Activated CD8-positive, alpha-beta memory T cell treated with anti-CD3 and anti-CD28 coated beads for 1 hour (primary cell): ENCODE measurements at places on chromosomes 3 and 15.

DNA sequence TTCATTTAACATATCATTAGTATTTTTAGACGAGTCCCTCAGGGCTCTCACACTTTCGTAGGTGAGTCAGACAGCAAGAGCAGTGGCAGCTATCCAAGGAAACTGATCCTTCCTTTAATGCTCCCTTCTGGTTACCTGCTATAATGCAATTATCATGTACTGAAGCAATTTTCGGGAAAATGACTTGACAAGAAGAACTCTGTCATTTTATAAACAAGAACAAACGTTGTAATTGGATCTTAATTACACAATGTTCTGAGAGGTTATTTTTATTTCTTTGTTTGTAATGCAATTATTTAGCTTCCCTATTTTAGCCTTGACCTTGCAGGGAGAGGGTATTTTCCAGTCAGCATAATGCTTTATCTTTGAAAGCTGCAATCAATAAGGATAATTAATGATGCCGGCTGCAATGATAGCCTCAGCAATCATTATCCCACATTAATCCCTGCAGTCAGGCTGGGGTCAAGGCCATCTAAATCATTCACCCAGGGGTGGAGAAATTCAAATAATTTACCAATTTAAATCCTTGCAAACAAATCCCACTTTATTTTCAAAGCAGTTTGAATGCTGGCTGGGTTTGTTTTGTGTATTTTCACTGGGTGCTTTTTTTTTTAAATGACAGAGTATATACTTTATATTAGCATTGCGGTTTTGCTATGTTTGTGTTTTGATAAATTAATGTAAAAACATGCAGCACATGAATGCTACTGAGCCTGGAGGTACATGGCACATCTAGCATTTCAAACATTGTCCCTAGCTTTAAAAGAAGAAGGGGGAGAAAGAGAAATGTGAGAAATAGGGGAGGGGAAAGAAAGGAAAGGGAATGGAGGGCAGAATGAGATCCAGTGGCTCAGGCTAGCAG, 249.9 kb downstream of the SHOX2 start:
- DNase-seq, result no peak

DNA sequence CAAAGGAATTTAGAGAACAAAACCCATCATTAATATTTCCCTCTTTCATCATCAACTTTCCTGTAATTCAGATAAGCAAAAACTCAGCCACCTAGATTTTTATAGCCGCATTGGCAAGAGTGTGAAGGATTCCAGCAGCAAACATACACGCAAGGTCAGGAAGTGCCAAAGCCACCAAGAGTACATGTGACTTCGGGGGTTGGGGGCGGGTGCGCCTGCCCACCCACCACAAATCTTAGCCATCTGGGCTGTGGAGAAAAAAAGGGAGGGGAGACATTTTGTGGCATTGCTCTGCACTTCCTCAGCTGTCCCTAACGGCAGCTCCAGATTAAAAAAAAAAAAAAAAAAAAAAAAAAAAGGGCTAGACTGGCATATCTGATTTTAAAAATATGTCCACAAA, 148.4 kb downstream of the TNIK start:
- DNase-seq, result no peak

DNA sequence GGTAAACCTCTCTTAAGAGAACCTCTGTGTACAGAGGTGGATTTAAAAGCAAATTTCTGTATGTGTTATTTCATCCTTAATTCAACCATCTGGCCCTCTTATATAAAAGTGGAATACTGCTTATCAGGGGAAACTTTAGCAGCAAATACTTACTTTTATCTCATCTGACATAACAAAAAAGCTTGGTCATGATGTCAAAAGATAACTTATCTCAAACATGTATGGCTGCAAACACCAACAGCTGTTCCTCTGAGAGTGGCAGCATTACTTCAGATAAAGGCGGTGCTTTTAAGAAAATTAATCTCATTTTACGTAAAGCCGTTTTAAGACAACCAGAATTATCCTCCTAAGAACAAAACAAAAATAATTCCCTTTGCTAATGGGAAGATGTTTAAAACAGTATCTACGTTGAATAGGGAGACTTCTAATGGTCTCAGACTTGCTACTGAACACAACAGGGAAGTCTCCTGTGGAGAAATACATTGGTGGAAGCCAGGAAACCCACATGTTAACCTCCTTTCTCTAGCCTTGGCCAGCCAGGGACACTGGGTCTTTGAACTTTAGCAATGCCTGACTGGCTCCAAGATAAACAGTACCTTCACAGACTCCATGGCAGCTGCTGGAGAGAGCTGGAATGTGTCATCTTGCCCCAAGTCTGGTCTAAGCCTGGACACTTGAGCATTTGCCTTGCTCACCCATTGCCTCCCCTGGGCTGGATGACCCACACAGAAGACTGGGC, 18.1 kb downstream of the ARRDC4 start:
- no peak for DNase-seq

DNA sequence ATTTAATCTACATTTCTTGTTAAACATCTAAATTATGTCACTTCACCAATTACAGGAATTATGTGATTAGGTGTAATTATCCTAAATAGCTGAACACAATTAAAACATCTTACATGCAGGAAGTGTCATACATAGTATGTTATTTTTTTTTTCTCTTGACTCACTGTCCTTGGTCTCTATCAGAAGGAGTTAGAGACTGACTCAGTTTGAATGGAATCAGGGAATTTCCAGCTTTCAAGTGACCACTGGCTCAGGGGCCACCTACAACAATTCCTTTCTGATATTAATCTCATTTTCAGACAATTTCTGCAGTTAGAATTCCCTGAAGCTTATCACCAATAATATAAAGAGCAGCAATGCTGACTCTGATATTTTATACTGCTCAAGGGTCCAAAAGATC, 400.7 kb downstream of the ROBO1 start:
- no peak for DNase-seq

- no peak for DNase-seq
These were observed 86.4 kb downstream of the WDR76 start for GRCh38 chr15:43913026-43913780.

- no peak for DNase-seq
These were observed 433.3 kb downstream of the RAP2B start for GRCh38 chr3:153595186-153595815.

DNA sequence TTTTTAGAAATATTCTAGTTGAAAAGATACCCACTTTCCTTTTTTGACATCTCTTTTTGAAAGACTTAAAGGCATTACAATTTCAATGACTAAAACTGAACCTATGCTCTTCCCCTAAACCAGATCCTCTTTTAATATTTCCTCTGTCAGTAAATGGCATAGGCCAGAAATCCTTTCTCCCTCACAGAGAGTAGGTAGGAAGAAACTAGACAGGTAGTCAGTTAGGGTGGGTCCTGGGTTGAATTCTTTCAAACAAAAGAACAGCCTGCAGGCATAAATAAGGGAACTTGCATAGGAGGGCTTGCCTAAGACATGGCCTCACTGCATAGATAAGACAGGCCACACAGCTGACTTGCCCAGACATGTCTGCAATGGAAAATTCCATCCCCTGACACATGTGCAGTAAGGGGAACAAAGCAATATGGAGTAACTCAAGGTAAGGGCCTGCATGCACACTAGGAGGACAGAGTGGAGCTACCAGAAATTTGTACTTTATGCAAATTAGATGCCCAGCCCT, 23.1 kb downstream of the PLSCR5 start:
- no peak for DNase-seq

DNA sequence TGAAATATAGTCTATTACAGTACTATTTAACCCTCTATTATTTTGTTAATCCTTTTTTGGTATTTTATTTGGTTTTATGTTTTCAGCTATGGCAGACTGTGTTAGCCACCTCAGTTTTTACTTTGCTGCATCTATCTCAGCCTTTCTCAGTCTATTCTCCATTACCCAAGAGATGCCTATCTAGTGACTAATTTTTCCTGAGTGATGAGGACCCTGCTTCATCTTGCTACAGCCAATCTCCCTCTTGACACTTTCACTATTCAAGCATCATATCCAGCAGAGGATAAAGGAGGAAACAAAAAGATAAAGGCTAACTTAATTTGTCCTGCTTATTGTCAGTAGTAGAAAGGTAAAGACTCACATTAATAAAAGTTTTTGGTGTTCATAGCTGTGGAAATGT, 141.8 kb upstream of the NECTIN3 start:
- DNase-seq, result no peak

DNA sequence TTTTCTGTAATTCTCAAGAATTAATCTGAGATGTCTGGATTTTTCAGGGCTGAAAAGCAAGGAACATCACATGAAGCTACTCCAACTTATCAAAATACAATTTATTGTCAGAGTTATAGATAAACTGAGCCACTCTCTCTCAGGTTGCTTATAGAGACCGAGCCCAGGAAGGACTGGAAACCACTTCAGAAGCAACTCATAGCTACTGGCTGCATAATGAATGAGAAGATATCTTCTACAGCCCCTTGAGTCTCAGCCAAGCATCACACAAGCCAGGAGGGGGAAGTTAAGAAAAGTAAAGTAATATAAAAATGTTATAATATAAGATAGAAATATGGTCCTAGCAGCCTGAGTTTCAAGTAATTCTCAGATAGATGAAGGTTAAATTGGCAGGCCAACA, 186.0 kb downstream of the TNIK start:
- DNase-seq, result no peak

- no peak for DNase-seq
These were observed 290.8 kb upstream of the ZPLD1 start for GRCh38 chr3:102144063-102144462.

DNA sequence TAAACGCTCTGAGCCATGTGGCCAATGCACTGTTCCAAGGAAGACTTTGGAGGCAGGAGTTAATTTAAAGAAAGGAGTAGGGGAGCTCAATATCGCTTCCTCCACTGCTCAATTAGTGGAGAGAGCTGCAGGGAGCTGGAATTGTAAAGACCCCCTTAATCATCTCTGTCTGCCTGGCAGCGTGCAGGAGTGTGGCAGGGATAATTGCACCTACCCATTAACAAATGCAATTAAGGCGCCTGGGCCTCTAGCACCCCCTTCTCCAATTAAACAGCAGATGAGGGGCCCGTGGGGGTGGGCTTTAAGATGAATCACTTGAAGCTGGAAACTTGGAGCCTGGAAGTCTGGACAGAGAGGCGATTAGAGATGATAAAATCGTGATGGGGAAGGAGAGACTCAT, 61.7 kb upstream of the GLCE start:
- no peak for DNase-seq

- no peak for DNase-seq
These were observed 18.1 kb upstream of the CCR9 start for GRCh38 chr3:45868213-45868612.

- no peak for DNase-seq
These were observed 2.4 kb downstream of the HACD3 start for GRCh38 chr15:65532738-65533051.

- no peak for DNase-seq
These were observed 184.1 kb upstream of the HES1 start for GRCh38 chr3:193951859-193952258.

GRCh38 chr3:74606996-74607395, 7.5 kb downstream of the CNTN3 start:
- DNase-seq, result no peak

GRCh38 chr15:67066041-67066958, 898 bp downstream of the SMAD3 start:
- DNase-seq, result peak; percentile 16

DNA sequence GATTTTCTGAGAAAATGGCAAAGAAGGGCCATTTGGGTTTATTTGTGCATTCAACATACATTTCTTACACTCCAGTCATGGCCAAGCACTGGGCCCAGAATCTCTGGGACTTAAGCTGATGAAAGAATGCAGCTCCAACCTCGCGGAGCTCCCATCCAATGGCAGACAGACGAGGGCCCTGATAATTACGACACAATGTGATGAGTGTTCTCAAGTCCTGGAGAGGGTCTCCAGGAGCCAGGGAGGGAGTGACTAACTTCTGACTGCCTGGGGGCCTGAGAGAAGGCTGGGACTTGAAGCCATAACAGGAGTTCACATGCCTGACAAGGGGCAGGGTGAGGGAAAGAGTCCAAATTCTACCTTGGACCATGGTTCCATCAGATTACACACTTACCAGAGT, 42.6 kb upstream of the BNC1 start:
- DNase-seq, result no peak

DNA sequence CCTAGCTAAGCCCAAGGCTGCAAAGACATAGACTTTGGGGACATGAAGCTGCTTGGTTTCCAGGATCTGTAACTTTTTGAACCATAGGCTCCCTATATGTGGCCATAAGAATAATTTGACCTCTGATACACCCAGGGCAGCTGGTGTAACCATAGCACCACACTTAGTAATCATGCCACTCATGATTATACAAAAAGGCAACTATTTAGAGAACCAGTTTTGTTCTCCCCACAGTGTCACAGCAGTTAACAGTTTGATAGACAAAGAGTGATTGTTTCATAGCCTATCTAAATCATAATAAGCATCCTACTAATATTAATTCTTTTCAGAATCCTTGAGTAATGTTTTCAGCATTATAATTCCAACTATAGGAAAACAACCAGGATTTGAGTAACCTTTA, 334.9 kb downstream of the NEK10 start:
- no peak for DNase-seq

- DNase-seq, result no peak
These were observed 85.2 kb downstream of the ERC2 start for GRCh38 chr3:56383092-56383491.
